ENCODE measurements at places on chromosomes 4 and X.

DNA sequence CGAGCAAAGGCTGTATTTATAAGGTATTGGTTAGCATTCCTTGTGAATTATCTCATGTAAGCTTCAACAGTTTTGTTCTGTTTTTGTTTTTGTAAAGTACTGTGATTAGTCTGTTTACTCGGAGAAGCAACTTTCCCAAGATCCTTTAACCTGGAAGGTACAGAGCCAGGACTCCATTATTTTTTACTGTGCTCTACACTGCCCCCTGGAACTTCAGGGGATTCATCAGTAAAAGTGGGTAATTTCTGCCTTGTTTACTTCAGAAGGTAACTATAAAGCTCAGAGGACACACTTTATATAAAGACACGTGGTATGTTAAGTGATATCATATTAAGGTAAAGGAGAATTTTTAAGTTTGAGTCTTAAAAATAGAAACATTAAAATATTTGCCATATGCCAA is 124.9 kb downstream of the IQCM start:
- no peak for DNase-seq

GRCh38 chr4:65943076-65943475 is 272.8 kb upstream of the EPHA5 start:
- peak; percentile 73 for DNase-seq

DNA sequence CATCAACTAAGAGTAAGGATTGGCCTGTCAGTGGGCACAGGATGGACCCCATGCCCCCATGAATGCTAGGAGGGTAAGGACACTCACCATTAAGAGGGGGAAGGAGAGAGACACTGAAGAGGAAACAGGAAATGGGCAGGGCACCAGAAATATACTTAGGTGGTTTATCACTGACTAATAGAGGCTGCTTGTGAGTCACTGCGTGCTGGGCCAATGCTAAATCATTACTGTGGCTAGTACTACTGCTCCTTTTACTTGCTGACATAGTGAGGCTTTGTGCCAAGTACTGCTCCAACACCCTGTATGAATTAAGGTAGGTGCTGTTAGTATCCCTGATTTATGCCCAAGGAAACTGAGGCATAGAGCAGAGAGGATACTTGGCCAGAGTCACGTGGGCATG is 130.4 kb upstream of the FRMPD4 start:
- DNase-seq, result peak; percentile 71

GRCh38 chrX:28851871-28852270 is 264.6 kb downstream of the IL1RAPL1 start:
- DNase-seq, result no peak

GRCh38 chr4:185540487-185541120 is 5.3 kb upstream of the PDLIM3 start:
- DNase-seq, result no peak

DNA sequence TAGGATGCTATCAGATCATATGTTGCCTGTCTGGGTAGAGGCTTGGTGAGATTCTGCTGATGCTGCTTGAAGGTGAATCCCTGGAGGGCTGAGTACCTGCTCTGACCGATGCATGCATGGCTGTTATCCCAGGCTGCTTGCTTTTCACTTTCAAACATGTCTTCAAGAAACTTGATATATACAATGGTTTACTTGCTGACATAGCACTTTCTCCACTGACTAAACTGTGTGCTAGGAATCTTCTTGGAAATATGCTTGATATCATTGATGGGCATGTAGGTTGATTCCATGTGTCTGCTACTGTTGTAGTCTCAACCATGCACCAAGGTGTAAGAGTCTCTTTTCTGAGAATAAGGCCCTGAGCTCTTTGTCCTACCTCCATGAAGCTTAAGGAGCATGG is 79.6 kb upstream of the WDR1 start:
- DNase-seq, result no peak

- DNase-seq, result no peak
Observed at GRCh38 chr4:118992149-118992548, 103.5 kb downstream of the SYNPO2 start.

GRCh38 chr4:4658052-4658451 is 116.2 kb upstream of the STX18 start:
- no peak for DNase-seq

GRCh38 chr4:3369781-3370674 is 71.7 kb upstream of the HGFAC start:
- peak; percentile 86 for DNase-seq

DNA sequence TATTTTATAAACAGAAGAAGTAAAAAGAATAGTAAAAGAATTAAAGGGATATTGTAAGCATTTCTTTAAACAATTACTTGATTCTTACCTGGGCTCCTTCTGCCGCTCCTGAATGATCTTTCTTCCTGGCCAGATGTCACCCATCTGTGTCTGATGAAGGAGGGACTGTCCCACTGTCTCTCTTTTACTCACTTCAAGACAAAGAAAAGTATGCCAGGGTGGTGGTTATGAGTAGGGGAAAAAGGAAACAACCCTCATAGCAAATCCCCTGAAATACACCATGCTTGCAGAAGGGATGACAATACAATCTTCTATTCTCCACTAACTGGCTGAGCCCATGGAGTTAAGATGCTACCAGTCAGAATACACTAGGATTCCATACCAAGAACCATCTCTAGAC is 31.1 kb downstream of the SYTL4 start:
- no peak for DNase-seq

GRCh38 chr4:22063613-22064012 is 115.0 kb upstream of the KCNIP4 start:
- no peak for DNase-seq

GRCh38 chrX:23292354-23292987 is 42.2 kb upstream of the PTCHD1 start:
- no peak for DNase-seq

- DNase-seq, result no peak
Observed at GRCh38 chr4:126647756-126648397, 984.9 kb upstream of the INTU start.

GRCh38 chrX:39152106-39152649 is 350.9 kb downstream of the MID1IP1 start:
- DNase-seq, result no peak

DNA sequence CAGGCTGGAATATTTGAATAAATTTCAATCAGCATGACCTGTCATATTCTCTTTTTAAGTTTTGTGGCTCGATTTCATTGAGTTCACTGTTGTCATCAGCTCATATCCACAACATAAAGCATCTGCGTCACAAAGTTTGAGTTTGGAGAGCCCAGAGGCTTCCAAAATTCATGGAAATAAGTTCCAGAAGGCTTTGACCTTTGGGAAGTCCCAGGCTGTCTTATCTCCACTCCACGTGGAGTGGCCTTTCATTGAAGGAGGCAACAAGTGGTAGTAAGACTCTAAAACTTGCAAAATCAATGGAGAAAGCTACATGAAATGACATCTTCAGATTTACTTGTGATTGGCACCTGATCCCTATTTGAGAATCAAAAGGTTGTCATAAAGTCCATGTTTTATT is 54.1 kb upstream of the UNC5C start:
- DNase-seq, result no peak

- DNase-seq, result no peak
Observed at GRCh38 chrX:32745323-32745722, 466.0 kb downstream of the DMD start.

DNA sequence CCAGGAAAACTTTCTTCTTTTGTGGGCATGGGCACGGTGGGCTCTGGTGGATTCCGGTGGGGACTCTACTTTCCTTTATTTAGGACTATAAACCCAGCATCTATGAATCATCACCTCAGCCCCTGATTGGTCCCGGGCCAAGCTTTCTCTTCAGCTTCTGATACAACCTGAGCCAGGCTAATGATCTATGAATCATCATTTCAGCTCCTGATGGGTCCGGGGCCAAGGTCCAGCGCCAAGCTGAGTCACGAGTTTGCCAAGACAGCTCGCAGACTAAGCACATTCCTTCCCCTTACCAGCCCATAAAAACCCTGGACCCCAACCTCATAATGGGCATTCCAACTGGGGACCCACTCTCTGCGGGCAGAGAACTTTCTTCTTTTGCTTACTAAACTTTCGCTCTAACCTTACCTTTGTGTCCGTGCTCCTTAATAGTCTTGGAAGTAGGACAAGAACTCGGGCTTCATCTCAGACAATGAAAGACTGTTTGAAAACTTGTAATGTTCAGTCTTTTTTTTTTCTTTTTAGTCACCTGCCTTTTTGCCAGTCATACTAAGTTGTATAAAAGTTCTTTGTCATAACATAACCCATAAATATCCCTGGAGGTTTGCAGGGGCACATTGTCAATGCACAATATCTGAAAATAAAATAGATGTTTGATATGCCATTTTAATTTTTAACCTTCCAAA is 904.9 kb upstream of the EPHA5 start:
- peak; percentile 81 for DNase-seq

DNA sequence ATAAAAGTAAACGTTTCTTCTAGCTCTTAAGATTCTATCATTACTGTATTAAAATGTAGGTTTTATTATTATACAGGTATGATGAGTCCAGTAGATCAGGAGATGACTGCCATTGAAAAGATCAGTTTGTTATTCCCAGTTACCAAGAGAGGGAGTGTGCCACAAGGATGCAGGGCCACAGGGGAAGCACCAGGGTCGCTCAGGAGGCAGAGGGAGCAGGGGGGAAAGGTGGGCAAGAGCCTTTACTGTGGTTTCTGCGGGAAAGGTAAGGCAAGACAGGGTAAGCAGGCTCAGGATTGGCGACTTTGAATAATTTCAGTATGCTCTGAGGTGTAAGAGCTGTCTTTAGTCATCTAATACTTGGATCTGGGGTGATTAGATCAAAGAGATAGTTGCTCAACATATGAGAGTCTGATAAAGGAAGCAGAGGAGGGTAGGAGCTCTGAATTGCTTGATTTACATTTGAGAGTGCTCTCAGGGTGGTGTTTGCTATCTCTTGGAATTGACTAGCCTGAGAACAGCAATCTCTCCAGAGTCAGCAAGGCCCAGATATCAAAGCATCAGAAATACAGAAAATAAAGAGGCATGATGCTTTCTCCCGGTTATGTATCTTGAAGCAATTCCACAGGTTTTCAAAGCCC is 86.0 kb downstream of the NDST3 start:
- DNase-seq, result no peak

DNA sequence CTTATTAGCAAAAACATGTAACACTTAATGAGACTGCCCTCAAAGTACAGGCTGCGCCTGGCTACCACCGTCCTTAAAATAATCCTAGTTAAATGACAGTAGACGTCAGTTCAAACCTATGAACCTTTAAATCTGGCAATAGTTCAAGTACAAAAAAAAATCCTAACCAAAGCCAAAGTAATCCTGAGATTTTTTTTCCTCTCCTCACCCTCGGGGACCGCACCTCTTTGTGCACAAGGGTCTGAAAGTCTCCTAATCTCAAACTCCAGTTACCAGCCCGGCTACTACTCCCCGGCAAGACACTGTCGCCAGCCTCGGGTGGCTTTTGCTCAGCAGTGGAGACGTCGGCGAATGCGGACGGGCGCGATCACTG is 439 bp downstream of the SEC31A start:
- DNase-seq, result no peak

Measured in HS-5 (cell line).